Activated T-helper 17 cell treated with anti-CD3 and anti-CD28 coated beads, Interleukin-2, amount 50 U/mL, for 72 hours (primary cell): ENCODE measurements at places on chromosomes 7 and 10. TPM values are rescaled to one million over a fixed set of nuclear protein-coding genes. Genes with fewer than 3 reads are reported as not detected.

TPST1 gene
- total RNA-seq, result 0.93 TPM

ADIRF gene
- not detected for total RNA-seq

CHRM2 gene
- not detected for total RNA-seq

GRCh38 chr7:138167222-138167621 is 91.0 kb downstream of the AKR1D1 start:
- no peak for ATAC-seq

GRCh38 chr7:90629297-90629918 is 33.3 kb downstream of the CDK14 start:
- peak; percentile 42 for ATAC-seq

DNA sequence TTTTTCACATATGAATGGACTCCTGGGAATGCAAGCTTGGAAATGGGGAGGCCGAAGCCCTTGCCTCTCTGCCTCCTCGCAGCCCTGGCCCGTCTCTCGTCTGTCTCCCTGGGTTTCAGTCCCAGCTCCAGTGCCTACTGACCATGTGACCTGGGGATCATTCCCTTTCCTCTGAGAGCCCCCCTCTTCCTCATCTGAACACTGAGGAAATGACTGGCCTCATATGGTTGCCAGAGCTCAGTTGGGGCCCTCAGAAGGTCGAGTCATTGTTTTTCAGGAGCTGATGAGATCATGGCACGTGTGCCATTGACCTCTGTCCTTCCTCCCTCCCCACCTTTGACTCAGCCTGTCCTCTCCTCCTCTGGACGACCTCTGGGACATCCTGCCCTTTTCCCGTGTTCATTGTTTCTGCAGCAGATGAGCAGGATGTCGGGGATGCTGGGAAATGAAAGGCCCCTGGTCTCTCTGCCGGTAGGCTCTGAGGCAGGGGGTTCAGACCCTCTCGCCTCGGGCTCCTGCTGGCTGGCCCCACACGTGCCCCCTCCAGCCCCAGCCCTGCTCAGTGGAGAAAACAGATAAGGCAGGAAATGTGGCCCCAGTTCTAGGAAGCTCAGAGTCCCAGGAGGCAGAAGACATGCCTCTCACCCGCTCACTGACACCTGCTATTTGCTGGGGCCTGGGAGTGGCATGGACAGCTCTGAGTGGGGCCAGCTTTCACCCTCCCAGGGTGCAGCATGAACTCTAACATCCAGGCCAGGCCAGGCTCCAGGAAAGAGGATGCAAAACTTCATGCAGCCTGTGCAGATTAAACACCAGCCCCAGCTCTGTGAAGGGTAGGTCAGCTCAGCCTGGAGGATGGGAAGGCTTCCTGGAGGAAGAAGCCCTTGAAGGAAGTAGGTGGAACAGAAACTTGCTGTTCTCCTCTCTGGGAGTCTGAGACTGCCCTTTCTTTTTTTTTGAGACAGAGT is 8.3 kb upstream of the PPP1R35 start:
- peak; percentile 85 for ATAC-seq

GRCh38 chr7:153415632-153416031 is 636.6 kb upstream of the DPP6 start:
- no peak for ATAC-seq

ZNF804B gene
- total RNA-seq, result not detected

ZPBP gene
- total RNA-seq, result not detected

- no peak for ATAC-seq
These were observed 28.2 kb downstream of the UBE2H start for GRCh38 chr7:129924602-129925001.

DNA sequence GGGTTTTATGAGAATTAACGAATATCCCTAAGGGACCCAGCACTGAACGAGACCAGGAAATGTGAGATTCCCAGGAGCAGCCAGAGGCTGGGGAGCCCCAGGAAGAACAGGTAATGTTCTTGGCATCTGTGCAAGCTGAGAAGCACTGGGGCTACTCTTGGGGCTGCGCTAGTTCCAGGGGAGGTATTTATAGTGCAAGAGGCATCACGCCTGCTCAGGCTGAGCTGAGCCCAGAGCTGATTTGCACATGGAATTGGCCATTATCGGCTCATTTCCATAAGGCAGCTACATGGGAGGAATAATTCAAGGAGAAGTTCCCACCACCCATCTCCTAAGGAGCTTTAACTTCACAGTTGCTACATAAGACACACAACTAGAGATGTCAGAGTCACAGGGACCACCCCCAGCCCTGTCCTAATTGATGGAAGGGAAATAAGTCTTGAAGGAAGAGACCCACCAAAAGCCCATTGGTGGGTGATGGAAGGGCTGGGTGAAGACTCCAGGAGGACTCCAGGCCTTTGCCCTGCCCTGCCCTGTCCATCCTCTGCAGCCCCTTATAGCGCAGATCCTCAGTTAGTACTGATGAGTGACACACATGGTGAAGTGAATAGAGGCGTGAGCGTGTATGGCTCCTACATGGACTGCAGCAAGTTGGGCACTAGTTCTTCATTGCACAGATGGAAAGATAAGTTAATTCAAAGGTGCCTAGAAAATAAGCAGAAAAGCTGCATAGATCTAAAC is 178.9 kb downstream of the GRID1 start:
- no peak for ATAC-seq

GRCh38 chr10:103658049-103658577 is 164.6 kb downstream of the NEURL1 start:
- ATAC-seq, result no peak

DNA sequence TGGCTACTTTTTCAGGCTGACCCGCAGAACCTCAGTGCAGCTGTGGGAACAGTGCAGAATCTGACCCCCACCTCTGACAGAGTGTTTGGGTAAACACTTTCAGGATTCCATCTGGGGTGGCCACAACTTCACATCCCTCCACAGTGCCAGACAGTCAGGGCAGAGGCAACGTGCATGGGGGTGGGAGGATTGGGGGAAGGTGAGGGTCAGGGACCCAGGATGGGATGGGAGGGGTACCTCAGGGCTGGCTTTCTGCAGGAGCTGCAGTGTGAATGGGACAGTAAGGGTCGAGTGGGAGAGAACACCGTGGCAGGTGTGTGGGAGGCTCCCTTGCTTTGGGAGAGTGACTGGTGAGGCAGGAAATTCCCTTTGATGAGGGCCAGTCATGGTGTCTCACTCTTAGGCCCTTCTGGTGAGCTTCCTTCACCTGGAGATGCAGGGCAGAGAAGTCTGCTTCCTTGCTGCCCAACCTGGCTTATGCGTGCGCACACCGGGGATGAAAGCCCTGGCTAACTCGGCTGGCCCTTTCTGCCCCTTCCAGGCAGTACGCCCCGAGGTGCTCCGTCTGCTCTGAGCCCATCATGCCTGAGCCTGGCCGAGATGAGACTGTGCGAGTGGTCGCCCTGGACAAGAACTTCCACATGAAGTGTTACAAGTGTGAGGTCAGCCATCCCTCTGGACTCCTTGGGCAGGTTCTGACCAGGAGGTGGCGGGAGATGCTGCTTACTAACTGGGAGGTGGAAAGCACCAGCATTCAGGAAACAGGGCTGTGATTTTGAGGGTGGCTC is 8.4 kb downstream of the ZYX start:
- ATAC-seq, result no peak

SUN3 gene
- total RNA-seq, result not detected
